Kasumi-1 (cell line): ENCODE measurements at places on chromosomes 13 and 19.

- DNase-seq: no peak
These were observed 20.2 kb upstream of the ERVV-1 start for GRCh38 chr19:52993342-52994178.

- DNase-seq: peak; percentile 43
These were observed at the start of gene PARP4 for GRCh38 chr13:24512197-24512907. PARP4 (minus strand) TSS chr13:24512778; CDS start chr13:24503776, 9,002 bp downstream.

DNA sequence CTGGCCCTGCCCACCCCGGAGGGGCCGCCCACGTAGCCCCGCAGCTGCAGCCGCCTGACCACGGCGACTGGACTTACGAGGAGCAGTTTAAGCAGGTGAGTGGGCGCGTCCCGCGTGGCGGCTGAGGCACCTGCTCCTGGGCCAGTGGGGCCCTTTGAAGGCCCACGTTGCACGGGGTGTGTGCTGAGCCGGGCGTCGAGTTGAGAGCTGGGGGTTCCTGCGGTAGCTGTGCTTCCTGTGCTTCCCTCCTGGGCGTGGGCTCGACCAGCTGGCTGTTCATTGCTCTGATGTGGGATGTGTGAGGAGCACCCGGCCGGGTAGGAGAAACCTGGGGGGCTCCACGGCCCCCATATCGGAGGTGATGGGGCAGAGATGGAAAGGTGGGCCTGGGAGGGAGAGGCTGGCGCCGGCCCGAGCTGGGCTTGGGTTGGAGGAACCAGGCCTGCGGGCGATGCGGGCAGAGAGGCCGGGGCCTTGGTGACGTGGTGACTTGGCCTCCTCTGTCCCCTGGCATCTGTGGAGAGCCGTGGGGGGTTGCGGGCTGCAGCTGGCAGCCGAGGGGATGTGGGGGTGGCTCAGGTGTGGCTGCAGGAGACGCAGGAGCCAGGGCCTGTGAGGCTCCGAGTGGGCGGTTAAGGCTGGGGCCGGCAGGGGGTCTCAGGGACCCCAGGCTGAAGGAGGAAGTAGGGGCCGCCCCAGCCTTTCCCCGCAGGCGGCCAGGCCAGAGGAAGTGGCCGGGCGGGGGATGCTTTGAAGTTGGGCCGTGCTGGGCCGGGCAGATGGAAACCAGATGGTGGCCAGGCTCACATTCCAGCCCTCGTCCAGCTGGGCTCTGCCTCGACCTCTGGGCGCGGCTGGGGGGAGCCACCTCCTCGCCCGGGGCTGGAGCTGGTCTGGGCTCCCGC is 7.1 kb downstream of the ARID3A start:
- no peak for DNase-seq

GRCh38 chr13:42878721-42879120 is 97.3 kb downstream of the FAM216B start:
- DNase-seq: no peak

- peak; percentile 51 for DNase-seq
These were observed 95.3 kb upstream of the TNFSF11 start for GRCh38 chr13:42478531-42479156.

GRCh38 chr13:42876270-42876714 is 94.9 kb downstream of the FAM216B start:
- no peak for DNase-seq

DNA sequence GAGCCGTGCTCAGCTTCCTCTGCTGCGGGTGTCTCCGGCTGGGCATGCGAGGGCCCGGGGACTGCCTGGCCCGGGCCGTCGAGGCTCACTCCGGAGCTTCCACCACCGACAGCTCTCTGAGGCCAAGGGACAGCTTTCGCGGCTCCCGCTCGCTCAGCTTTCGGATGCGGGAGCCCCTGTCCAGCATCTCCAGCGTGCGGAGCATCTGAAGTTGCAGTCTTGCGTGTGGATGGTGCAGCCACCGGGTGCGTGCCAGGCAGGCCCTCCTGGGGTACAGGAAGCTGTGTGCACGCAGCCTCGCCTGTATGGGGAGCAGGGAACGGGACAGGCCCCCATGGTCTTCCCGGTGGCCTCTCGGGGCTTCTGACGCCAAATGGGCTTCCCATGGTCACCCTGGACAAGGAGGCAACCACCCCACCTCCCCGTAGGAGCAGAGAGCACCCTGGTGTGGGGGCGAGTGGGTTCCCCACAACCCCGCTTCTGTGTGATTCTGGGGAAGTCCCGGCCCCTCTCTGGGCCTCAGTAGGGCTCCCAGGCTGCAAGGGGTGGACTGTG is 1.2 kb downstream of the S1PR4 start:
- no peak for DNase-seq

DNA sequence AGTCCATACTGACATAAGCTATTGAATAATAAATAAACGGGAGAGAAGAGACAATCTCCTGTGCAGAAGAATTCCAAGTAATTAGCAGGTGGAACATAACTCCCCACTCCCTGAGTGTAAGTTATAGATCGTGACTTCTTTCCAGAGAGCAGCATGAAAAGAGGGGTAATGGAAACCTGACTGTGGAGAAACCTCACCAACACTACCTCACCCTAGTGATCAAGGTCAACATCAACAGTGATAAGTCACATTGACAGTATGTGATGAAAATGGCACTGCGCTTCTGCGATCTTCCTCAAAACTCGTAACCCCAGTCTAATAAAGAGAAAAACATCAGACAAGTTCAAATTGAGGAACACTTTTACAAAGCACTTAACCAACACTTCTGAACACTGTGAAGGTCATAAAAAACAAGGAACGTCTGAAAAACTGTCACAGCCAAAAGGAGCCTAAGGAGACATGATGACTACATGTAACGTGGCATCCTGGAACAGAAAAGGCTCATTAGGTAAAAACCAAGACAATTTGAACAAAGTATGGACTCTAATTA is 19.8 kb downstream of the CAB39L start:
- DNase-seq: no peak

- DNase-seq: peak; percentile 14
These were observed 27.4 kb upstream of the AKT2 start for GRCh38 chr19:40312533-40312932.

GRCh38 chr13:42859760-42860159 is 78.4 kb downstream of the FAM216B start:
- no peak for DNase-seq

GRCh38 chr13:97107815-97108529 is 113.7 kb upstream of the OXGR1 start:
- no peak for DNase-seq

GRCh38 chr13:99522298-99522697 is 21.0 kb downstream of the TM9SF2 start:
- no peak for DNase-seq

DNA sequence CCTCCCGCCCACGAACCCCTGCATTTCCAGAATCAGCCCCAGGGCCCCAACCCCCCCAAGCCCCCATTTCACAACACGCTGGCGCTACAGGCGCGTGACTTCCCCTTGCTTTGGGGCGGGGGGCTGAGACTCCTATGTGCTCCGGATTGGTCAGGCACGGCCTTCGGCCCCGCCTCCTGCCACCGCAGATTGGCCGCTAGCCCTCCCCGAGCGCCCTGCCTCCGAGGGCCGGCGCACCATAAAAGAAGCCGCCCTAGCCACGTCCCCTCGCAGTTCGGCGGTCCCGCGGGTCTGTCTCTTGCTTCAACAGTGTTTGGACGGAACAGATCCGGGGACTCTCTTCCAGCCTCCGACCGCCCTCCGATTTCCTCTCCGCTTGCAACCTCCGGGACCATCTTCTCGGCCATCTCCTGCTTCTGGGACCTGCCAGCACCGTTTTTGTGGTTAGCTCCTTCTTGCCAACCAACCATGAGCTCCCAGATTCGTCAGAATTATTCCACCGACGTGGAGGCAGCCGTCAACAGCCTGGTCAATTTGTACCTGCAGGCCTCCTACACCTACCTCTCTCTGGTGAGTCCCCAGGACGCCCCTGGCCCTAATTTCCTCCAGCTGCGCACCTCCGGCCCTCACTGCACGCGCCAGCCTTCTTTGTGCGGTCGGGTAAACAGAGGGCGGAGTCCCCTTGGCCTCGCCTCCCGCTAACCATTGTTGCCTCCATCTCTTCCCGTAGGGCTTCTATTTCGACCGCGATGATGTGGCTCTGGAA is at the start of gene FTL:
Gene FTL, plus strand, starts transcription at position 270 of the 766 bp plus-strand sequence. Its CDS starts 199 bp downstream, at position 469.
- DNase-seq: peak; percentile 94

- DNase-seq: peak; percentile 80
These were observed 8.8 kb downstream of the GTPBP3 start for GRCh38 chr19:17346109-17346671.

DNA sequence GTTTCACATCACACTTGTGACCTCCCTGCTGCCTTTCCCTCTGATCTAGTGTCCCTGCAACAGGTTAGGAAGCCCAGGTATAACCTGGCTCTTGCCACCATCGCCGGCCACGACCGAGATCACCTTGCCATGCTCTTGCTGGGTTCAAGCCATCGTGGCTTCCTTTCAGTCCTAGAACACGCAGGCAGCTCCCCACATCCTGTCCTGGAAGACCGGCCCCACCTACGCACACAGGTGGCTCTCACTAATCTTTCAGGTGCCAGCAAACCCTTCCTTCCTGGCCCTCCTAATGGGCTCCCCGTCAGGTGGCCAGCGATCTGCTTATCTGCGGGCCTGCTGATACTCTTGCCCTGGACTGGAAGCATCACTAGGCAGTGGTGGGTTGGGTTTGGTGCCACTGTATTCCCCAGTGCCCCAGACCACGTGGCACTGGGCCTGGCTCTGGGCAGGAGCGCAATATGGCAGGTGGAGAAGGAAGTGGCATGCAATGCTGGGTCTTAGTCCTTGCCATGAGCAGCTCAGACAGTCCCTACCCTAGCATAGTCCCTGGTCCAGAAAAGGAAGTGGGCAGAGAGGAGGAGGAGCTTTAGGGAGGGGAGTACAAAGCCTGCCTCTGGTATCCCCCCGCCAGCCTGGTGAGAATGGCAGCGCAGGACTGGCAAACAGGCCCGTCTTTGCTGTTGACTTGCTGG is 11.8 kb downstream of the PPP1R37 start:
- DNase-seq: no peak

DNA sequence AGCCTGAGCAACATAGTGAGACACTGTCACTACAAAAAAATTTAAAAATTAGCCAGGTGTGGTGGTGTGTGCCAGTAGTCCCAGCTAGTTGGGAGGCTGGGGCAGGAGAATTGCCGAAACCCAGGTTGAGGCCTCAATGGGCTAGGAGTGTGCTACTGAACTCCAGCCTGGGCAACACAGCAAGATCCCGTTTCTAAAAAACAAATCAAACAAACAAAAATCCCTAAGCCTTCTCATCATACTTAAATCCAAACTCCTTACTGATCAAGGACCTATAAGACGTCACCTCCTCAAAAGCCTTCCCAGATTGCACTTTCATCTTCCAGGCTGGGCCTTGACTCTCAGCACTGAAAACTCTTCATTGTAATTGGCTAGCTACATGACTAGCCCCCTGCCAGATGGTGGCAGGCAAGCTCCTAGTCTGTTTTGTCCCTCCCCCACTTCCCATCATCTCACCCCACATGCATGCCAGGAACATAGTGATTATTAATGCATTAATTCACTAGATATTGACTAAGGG is 17.5 kb upstream of the NANOS3 start:
- peak; percentile 37 for DNase-seq

GRCh38 chr19:4831304-4831978 is at the start of gene TICAM1:
TICAM1 (minus strand) TSS chr19:4831712; CDS start chr19:4818377, 13,335 bp downstream.
- no peak for DNase-seq

GRCh38 chr19:47661161-47661560 is 52.1 kb upstream of the EHD2 start:
- DNase-seq: no peak

GRCh38 chr19:54434873-54435214 is 14.2 kb upstream of the LENG8 start:
- DNase-seq: no peak

DNA sequence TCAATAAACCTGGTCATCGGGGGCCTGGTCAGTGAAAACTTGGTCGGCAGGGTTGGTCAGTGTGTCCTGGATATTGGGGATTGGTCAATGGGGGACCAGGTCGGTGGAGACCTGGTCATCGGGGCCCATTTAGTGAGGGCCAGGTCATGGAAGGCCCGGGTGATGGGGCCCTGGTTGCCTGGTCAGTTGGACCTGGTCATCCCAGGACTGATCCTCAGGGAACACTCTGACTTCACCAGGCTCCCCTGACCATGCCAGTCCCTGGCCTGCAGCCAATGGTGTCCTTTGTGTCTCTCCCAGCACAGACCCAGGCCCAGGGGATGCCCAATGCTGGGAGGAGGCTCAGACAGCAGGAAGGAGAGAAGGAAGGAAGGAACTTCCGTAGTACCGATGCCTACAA is 42.1 kb upstream of the TPM4 start:
- no peak for DNase-seq

- no peak for DNase-seq
These were observed 5.0 kb upstream of the MADCAM1 start for GRCh38 chr19:491146-491741.

- DNase-seq: no peak
These were observed 5.1 kb downstream of the USE1 start for GRCh38 chr19:17220207-17220758.

- no peak for DNase-seq
These were observed 20.6 kb upstream of the USP29 start for GRCh38 chr19:57099199-57099661.

- DNase-seq: no peak
These were observed 523.2 kb upstream of the HTR2A start for GRCh38 chr13:47420020-47420419.

DNA sequence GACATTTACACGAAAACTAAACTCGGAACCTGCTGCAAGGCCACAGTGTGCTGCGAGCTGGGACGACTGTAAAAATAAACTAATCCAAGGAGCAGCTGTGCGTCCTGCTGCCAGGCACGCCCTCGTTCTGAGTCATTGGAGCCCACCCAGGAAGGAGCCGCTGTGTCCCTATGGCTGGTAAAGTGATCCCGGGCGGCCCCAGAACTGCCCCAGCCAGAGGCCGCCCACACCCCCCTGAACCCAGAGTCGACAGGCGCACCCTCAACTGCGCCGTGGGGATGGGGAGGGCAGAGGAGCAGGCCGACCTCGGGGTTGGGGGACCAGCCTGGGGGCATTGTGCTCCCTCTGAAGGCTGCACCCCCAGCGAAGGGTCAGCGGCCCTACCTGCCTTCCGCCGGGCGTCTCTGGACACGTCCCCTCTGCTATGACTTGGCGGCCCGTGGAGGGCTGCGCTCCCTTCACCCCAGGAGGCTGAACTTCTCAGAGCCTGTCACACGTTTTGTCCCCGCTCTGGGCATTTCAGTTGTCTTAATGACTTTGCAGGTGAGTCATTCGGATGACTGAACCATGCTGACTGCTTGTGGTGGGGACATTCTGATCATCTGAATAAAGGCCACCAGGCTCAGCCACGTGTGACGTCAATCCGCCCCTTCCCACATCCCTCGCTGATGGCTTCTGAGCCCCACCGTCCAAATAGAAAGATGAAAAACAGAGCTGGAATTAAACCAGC is 42.7 kb downstream of the ADPRHL1 start:
- DNase-seq: no peak

GRCh38 chr19:47418692-47419029 is 666 bp downstream of the MEIS3 start:
- DNase-seq: no peak

DNA sequence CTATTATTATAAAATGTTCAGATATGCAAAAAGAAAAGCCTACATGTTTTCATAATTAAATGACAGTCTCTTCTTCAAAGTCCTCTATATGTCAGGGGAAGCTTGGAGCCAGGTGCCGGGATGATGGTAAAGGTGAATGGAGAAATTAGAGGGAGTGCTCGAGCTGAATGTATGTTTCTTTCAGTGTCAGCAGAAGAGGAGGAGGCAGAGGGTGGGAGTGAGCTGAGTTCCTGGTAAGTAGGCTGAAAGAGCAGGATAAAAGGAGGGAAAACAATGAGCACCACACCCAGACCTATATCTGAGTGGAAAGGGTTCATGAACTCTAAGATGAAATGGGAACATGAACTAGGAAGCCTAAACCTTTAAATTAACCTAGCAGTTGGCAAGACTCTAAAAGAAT is 307.6 kb upstream of the NBEA start:
- no peak for DNase-seq

- no peak for DNase-seq
These were observed 62.3 kb upstream of the UQCRFS1 start for GRCh38 chr19:29275266-29275665.
